ENCODE measurements at places on chromosomes 1 and 21. TPM values are rescaled to one million over a fixed set of nuclear protein-coding genes. Genes with fewer than 3 reads are reported as not detected.

Gene IVL
- total RNA-seq: not detected

Gene ASCL5
- not detected for total RNA-seq

Gene TOMM20
- total RNA-seq: 154 TPM

Gene INKA2
- total RNA-seq: 0.82 TPM

Gene MMP23B
- 1.0 TPM for total RNA-seq

Gene GATAD2B
- total RNA-seq: 58.3 TPM

Gene C1orf185
- not detected for total RNA-seq

Gene PRRX1
- not detected for total RNA-seq

DNA sequence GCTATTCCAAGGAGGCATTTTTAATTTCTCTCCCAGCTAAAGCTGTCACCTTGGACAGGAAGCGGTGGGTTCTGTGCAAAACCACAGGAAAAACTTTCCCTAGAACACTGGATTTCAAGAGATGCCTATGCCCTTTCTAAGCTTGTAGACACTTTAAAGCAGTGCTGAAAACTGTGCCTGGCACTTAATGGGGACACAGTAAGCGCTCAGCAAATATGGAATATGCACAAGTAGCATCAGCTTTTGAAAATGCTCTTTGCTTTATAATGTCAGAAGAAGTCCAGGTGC lies 50.9 kb upstream of the TARBP1 start:
- no peak for DNase-seq

GRCh38 chr1:3633344-3634058 lies 8.7 kb downstream of the TPRG1L start:
- no peak for DNase-seq

DNA sequence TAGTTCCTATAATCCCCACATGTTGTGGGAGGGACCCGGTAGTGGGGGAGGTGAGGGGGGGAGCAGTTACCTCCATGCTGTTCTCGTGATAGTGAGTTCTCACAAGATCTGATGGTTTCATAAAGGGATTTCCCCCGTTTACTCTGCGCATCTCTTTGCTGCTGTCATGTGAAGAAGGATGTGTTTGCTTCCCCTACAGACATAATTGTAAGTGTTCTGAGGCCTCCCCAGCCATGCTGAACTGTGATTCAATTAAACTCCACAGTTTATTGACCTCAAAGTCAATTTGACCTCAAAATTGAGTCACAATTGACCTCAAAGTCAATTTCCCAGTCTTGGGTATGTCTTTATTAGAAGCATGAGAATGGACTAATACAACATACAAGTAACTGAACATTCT lies 19.7 kb downstream of the DPH5 start:
- DNase-seq: no peak

DNA sequence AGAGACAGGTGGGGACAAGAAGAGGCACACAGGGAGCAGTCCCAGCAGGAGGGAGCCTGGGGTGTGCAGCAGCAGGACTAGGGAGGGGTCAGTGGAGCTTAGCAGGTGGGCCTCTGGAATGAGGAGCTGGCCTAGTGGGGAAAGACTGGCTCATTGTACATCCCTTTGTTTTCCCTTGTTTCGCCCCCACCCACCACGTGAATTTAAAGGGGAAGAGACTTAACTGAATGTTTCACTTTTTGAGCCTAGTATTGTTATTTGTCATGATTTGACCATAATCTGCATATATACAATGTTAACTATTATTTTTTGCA lies 181.7 kb downstream of the DHRS3 start:
- DNase-seq: no peak

DNA sequence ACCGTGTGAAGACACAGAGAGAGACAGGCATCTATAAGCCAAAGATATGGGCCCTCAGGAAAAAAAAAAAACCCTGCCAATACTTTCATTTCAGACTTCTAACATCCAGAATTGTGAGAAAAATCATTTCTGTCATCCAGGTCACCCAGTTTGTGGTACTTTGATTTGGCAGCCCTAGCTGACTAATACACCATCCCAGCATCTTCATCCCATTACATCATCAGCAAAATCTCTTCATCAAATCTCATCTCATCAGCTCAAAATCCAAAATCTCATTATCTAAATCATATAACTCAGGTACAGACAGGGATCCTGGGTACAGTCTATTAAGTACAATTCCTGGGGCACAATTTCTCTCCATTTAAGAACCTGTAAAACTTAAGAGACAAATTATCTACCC lies 51.9 kb upstream of the GJA8 start:
- no peak for DNase-seq

DNA sequence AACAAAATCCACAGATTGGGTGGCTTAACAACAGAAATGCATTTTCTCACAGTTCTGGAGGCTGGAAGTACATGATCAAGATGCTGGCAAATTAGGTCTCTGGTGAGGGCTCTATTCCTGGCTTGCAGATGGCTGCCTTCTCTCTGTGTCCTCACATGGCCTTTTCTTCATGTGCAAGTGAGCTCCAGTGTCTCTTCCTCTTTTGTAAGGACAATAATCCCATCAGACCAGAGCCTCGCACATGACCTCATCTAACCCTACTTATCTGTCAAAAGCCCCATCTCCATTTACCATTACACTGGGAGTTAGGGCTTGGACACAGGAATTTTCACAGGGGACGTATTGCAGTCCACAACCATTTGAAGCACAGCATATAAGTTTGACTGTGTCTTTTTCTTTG lies 181.6 kb downstream of the NEGR1 start:
- no peak for DNase-seq

- no peak for DNase-seq
Observed at GRCh38 chr21:41169701-41170100, 1.7 kb downstream of the BACE2 start.

DNA sequence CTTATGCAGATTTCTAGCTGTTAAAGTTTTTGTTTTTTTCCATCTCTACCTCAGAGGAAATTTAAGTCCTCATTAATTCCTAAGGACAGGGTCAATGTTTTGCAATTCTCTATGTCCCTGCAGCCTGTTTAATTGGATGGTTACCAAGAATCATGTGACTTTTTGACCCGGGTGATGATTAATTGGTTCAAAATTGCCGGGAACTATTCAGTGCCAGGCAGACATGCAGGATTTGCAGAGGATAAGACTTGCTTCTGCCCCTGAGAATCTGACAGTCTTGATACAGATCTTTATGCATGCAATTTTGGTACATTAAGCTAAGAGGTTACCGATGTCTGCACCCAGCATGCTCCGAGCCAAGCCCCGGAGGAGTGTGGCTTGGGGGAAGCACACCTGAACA lies 87.9 kb downstream of the PLPP3 start:
- no peak for DNase-seq

DNA sequence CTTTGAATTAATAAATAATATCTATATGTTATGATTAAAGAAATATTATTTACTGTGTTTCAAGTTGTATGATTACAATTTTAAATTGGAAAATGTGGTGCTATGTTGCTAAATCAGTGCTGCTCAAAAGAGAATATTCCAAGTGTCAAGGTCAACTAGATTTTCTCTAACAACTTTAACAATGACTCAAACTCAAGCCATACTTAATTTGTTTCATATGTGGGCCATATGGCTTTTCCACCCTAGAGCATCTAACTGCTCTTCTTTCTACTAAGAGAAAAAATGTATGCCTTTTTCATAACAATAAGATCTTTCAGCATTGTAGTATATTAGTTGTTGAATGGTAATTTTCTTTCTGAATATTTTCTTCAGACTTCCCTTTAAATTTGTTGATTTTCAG lies 8.3 kb upstream of the SYT14 start:
- no peak for DNase-seq

DNA sequence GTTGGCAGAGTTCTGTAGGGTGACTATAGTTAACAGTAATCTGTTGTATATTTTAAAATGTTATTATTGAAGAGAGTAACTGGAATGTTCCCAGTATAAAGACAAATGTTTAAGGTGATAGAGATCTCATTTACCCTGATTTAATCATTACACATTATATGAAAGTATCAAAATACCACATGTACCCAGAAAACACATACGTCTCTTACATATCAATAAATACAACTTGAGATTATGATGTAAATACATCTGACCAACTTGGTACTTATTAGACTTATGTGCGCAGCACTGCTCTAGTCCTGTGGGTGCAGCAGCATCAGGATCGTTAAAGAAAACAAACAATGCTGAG lies 670 bp upstream of the PARK7 start:
- no peak for DNase-seq

GRCh38 chr1:16231331-16232315 lies 5.4 kb downstream of the CPLANE2 start:
- no peak for DNase-seq

DNA sequence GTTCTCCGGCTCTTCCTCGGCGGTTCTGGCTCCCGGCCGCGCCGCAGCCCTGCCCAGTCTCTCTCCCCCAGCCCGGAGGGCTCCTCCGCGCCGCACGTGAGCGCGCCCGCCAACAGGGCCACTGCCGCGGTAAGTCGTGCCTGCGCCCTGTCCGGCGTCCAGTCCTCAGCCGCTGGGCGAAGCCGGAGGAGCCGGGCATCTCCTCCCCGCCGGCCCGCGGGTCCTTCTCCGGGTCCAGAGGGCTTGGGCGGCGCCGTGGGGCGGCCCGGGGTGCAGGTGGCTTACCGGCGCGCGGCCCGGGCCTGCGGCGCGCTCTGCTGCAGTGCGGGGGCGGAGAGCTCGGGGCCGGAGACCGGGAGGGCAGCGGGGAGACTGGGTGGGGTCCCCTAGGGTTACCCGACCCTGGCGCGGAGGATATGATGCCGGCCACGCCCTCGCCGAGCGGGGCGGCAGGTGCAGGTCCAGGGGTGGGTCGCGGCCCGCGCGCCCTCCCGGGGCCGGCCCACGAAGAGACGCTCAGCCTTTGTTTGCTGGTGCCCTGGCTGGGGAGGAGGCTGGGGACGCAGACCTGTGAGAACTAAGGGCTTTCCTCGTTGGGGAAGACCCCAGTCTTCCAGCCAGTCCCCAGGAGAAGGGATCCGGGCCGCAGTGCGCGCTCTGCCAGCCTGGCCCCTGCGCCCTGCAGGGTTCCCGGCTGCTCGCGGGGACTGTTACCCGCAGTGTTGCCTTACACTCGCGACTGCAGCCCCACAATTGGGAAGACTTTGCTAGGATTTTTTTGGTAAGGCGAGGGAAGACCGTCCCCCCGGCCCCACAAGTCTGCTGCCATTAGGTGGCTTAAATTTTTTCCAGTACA lies at the start of gene DOP1B:
Gene DOP1B (plus strand): TSS at position 10 of the 856 bp plus-strand sequence. CDS start 7,910 bp downstream, outside the sequence.
- peak; percentile 18 for DNase-seq

- no peak for DNase-seq
Observed at GRCh38 chr1:110601332-110601731, 4.8 kb downstream of the KCNA2 start.

DNA sequence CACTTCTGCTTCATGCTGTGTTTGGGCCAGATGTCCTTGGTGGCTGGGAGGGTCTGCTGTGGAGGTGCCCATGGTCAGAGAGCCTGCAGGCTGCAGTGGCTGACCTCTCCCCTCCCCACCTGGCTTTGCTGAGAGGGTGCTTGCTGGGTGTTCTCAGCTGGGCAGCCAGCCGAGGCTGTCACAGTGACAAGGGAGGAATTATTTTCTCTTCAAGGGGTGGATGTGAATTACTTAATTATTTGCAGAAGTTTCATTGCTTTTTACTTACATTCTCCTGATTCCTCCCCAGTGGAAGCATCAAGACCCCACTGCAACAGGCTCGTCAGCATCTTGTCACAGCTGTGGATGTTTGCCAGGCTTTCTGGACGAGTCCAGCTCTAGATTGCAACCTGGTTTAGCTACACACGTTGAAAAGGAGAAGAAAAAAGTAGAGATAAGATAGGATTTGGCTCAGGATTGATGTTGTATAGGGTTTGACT lies 70.3 kb downstream of the GALNT2 start:
- DNase-seq: no peak

Measured in activated T-cell treated with anti-CD3 and anti-CD28 coated beads, Interleukin-2, amount 50 U/mL, for 4 hours (primary cell).